ENCODE measurements at places on chromosomes 12 and 14.

GRCh38 chr12:96044017-96044942 lies 8.9 kb upstream of the LTA4H start:
- DNase-seq, result no peak

DNA sequence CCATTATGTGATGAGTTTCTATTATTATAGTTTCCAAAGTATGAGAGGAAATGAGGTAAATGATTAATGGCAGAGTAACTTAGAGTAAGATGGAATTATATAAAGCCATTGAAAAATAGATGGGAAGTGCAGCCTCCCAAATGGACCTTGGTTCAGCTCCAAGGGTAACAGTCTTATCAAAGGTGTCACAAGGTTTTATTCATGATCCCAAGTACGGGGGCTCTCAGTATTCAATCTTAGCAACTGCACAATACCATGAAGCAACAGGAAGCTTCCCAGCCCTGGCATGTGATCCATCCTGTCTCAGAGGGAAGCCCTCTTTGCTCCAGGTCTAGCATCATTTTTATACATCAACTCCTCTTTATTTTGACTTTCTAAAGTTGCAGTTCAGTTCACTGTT lies 948.2 kb downstream of the GALC start:
- DNase-seq, result peak; percentile 39

- DNase-seq, result no peak
Observed at GRCh38 chr12:93081810-93082165, 152.7 kb upstream of the EEA1 start.

GRCh38 chr12:51678086-51678724 lies 87.2 kb downstream of the SCN8A start:
- no peak for DNase-seq

- no peak for DNase-seq
Observed at GRCh38 chr14:69712599-69713088, 54.3 kb upstream of the SRSF5 start.

DNA sequence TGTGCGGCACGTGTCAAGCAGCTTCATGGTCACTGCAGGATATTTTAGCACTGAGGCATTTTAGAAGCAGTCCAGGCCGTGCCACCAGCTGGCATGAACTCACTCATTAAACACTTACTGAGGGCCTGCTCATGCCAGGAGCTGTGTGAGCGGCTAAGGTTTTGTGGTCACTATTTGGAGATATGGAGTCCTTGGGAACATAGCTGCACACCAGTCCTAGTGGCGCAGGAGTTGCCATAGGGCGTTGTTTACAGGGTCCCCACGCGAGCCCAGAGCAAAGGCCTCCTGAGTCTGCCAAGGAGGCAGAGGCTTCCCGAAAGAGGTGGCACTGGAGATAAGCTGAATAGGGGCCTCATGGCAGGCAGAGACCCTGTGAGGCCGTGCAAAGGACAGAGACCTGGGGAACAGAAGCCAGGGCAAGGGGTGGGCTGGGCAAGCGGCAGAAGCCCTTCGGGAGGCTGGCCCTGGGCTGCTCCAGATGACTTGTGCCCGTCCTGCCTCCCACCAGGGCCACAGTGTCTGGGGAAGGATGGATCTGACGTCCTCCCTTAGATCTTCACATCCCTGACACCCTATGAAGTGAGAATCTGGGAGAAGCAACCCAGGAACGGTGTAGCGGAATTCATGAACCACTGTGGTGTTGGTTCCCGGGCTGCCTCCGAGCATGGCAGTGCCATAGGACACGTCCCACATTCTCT lies 38.9 kb downstream of the SFSWAP start:
- DNase-seq, result no peak

DNA sequence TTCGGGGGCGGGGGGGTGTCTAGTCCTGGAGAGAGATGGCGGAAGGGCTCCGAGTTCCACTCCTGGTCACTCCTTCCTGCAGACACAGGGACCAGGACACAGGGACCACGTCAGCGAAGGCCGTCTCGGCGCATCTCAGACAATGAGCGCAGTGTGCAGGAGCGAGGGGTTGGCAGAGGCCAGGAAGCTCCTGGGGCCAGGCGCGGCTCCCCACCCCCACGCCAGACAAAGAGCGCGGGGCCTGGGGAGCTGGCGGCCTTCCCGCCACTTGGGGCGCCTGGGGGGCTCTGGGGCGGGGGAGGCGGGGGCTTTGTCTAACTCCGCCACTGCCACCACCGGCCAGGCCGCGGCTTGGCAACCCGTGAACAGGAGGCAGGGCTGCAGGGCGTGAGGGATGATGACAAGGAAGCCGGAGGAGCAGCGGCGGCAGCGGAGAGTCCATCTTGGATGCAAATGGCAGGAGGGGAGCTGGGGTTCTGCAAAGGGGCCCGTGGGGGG lies 2.2 kb downstream of the CDK2AP1 start:
- DNase-seq, result no peak

DNA sequence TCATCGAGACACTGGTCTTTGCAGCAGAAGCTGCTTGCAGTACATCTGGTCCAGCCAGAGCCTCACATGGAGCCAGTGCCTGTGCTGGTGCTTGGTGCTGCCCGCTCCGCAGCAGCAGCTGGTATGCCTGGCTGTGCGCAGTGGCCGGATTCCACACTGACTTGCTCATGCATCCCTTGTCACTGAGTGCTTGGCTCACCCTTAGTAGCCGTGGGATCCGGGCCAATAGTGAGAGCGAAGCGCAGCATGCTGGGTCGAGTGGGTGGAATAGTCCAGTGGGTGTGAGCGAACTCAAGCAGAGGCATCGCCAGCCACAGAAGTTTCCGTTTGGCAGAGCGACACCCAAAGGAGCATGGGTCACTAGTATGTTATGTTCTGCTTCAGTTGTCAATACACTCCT lies 10.1 kb upstream of the FBXO33 start:
- no peak for DNase-seq

GRCh38 chr12:131046813-131047788 lies 93.4 kb downstream of the ADGRD1 start:
- no peak for DNase-seq

DNA sequence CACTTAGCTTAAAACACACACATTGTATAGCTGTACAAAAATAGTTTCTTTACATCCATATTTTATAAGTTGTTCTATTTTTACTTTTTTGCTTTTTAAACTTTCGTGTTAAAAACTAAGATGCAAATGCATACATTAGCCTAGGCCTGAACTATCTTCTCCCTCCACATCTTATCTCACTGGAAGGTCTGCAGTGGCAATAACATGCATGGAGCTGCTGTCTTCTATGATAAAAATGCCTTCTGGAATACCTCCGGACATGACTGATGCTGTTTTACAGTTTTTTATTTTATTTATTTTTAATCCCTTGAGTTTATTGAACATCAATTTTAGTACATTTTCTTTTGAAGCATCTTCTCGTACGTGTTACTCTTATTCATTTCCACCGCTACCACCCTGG lies 112.3 kb upstream of the TSPAN8 start:
- no peak for DNase-seq

DNA sequence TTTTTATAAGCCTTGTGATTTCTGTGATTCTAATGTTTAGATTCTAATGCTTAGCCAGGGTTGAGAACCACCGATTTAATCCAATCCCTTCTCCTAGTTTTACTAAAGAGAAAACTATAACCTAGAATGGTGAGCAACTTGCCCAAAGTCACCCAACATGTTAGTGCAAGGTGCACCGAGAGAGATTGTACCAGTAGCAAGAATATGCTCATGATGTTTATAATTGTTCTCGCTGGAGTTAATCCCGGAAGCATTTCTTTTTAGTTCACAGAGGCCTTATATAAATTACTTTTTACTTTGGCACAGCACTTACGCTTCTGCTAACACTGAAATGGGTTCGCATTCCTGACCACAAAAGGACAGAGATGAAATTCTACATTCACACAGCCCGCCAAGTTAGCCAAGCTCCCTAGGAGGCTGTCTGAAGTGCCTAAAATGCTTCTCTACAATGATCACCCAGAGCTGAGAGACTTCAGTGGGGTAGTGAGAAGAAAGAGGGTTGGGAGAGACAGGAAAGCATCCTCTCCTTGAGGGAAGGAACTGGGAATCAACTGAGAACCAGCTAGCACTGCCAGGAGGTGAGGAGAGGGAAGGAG lies 579 bp upstream of the BLOC1S1 start:
- no peak for DNase-seq

DNA sequence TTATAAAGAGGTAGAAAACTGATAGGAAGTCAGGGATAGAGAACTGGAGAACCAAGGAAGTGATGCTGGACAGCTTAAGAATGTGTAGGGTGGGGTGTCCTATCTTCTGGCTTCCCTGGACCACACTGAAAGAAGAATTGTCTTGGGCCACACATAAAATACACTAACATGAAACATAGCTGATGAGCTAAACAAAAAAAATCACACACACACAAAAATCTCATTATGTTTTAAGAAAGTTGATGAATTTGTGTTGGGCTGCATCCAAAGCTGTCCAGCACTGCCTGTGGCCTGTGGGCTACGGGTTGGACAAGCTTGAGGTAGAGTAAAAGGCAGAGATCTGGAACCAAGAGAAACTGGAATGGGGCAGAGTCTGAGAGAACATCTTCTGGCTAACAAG lies 7.4 kb downstream of the GLT8D2 start:
- no peak for DNase-seq

DNA sequence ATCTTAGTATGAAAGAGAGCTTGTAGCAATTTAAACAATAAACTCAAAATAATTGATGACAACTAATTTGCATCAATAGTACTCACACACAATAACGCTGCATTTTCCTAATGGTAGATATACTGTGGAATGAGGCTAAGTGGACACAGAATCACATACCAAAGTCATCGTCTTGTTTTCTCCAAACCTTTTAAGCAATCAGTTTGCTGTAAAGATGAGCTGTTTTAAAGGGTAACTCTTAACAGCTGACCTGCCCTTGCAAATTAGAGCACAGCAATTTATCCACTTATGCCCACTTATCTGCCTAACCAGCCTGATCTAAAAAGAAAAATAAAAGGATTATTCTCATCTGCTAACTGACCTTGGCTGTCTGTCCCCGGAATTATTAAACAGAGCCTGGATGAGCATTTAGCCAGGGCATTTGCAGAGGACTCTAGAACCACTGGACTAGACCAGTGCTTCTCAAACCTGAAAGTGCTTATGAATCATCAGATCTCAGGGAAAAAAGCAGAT lies 174.3 kb upstream of the BCL2L14 start:
- no peak for DNase-seq

GRCh38 chr12:1281683-1282366 lies 290.8 kb downstream of the ERC1 start:
- DNase-seq, result no peak

GRCh38 chr12:113638460-113638775 lies 166.7 kb upstream of the LHX5 start:
- DNase-seq, result no peak

DNA sequence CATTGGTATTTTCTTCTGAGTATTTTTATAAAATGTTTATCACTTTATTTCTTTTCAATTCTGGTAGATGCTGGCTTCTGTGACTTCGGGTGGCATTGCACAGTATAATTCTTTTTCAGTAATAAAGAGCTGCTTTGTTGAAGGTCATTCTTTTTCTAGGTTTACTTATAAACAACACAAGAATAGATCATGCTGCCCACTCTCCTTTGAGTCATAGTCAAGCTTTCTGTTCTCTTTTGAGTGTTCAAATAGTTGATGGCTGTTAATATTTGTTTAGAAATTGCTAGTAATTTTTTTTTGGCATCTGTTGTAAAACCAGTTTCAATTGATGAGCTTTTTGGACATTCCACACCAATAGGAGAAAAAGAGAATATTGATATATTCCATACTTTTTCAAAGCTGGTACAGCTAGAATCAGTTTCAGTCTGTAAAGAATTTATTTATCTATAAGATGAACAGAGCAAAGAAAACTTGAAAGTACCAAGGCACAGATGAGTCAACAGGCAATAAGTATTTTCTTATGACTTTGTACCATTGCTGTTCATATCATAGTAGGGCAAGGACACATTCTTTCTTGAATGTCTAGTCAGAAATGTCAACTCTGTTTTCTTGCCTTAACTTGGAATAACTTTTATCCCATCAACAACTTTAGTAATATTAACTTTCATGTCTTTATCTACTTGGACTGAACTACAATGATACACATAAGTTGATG lies 513.0 kb upstream of the SEL1L start:
- no peak for DNase-seq

GRCh38 chr12:89051065-89051677 lies 301.1 kb downstream of the DUSP6 start:
- peak; percentile 38 for DNase-seq

DNA sequence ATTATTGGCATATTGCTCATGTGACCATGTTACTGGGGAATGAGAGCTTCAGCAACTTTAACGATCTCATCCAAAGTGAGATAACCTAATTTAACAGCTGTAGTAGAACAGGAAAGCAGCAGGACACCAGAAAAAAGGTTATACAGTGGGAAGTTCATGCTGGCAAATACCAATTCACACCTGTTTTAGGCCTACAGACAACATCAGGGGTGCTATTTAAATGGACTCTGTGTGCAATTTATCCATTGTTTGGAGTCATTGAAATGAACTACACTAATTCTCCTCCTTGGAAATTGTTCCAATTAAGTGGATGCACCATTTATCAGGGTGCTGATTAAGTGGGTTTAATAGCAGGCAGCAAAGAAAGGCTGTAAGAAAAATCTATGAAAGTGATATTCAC lies 424.4 kb upstream of the LMO3 start:
- DNase-seq, result no peak

DNA sequence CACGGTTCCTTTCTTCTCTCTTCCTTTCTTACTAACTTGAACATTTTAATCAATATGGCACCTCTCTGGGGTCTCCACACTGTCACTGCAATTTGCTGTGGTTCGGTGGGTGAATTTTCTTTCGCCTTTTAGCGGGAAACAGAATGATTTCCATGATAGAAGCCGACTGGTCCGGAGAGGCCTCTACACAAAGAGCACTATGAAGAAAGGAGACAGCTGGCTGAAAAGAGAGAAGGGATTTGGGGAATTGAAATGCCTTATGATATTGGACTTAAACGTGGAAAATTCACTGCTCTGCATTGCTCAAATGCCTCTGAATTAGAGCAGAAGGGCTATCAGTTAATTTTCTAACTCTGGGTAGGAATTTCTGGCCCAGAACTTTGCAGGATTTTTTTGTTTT lies 55.9 kb downstream of the KCNA5 start:
- DNase-seq, result no peak

Data from spinal cord (tissue), 10 donors.